ENCODE measurements at places on chromosomes 2 and 18.

DNA sequence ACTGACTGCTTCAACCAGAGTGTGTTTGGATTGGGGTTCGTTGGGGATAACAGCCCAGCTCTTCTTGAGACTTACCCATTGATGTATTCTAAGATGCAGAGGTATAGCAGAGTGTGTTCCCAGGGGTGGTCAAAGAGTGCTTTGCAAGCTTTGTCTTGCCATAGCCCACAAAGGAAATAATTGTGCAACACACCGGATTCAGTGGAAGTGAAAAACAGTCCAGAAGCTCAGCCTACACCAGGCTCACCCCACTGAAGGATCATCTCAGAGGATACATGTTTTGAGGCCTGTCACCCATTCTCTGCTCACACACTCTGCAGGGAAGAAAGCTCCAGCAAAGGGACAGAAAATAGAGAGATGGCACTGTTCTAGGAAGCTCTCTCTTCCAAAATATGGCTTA is 9.6 kb downstream of the CACNB4 start:
- no peak for DNase-seq

- no peak for DNase-seq
Observed at GRCh38 chr2:24822049-24822706, 29.0 kb downstream of the CENPO start.

- DNase-seq, result no peak
Observed at GRCh38 chr18:34818064-34818463, 108.0 kb downstream of the DTNA start.

- DNase-seq, result peak; percentile 57
Observed at GRCh38 chr18:55351241-55351691, 236.7 kb downstream of the TCF4 start.

- no peak for DNase-seq
Observed at GRCh38 chr2:24969784-24970183, 2.0 kb downstream of the DNAJC27 start.

GRCh38 chr2:55451699-55452098 is 32.0 kb upstream of the CCDC88A start:
- DNase-seq, result no peak

- DNase-seq, result no peak
Observed at GRCh38 chr2:63434024-63435001, 154.0 kb downstream of the WDPCP start.

GRCh38 chr2:12730265-12730664 is 13.5 kb downstream of the TRIB2 start:
- no peak for DNase-seq

GRCh38 chr2:166115589-166115988 is 12.2 kb downstream of the SCN1A start:
- DNase-seq, result no peak

DNA sequence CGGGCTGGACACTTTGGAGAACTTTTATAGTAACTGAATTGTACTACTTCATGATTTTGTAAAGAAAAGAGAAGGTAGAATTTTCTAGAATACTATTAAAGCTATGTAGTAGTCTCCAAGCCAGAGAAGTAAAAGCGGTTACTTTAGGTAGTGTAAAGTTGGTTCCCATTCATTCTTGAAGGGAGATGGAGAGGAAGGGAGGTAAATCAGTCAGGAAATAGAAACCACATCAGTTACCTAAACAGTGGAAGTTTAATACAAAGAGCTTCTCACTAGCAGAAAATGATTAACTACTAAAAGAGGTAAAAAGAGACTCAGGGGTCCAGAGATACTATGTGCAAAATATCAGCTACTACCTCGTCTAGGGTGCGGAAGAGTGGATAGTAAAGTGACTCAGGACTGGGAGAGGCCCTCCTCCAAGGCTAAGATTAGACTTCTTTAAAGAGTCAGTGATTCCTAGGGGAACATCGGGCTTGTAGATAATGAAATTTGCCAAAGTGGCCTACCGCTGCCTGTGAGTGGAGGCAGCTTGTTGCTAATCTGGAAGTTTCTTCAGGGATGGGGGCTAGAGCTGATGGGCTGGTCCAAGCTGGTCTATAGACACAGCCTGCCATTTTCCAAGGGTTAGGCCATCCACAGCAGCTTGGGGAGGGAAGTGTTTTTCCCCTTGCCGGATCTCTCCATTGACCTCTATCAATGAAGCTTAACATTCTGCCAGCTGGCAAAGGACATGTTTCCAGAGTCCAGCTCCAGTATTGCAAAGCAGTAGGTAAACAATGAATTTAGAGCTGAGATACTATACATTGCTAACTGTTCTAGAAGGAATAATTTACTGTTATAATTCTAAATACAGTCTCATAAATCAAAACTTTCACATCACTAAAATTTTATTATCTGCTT is 246.4 kb upstream of the BOD1L2 start:
- DNase-seq, result no peak

- DNase-seq, result peak; percentile 52
Observed at GRCh38 chr2:176445956-176446355, 176.7 kb downstream of the MTX2 start.

DNA sequence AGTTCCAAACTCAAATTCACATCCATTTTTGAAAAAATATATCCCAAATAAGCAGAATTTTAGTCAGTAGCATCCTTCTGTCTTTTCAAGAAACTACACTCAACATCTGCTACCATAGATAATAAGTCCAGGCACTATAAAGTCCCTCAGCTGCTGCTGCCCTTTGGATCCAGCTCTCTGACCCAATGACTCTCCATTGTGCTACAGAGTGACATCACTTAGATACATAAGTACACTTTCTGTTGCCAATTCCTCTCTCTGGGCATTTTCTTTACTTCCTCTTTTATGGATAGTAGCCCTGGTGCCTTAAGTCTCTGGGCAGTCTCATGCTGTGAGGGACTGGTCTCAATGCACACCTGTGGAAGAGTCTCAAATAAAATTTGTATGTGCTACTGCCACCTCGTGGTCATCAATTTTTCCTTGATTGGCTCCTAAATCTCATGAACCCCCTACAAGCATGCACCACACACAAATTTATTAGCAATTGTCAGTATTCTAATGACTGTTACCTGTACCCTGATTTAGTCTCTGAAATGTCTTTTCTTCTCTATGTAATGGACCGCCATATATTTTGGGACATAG is 219.2 kb downstream of the LRP1B start:
- peak; percentile 25 for DNase-seq

Measured in fibroblast of skin of right biceps (primary cell).